ENCODE measurements at places on chromosomes 13 and 19.

DNA sequence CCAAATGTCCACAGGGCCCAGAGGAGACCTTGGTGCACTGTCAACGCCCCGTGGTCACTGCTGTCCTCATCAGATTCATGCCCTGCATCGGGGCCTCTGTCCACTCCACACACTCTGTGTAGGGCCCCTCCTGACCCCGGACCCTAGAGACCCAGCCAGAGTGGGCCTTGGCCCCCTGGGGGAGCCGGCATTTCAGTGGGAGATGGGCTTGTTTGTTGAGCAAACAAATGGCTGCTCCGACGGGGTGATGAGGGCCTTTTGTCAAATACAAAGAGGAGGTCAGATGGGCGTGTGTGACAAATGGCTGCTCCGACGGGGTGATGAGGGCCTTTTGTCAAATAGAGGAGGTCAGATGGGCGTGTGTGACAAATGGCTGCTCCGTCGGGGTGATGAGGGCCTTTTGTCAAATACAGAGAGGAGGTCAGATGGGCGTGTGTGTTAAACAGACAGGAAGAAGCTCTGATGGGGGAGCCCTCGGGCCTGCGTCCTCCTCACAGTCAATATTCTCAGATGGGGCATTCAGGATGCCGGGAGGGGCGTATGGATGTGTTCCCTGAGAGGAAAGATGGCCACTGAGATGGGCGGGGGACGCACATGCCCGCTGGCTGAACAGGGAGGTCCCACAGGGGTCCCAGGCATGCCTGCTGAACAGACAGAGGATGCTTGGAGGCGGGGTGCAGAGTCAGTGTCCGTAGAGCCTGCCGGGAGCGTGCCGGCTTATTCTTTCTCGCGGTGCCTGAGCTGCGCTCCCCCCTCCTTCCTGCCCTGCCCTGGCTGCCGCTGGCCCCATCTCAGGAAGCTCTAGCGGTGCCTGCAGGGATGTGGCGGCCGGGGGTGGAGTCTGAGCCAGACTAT, 36.3 kb downstream of the SMIM24 start:
- no peak for DNase-seq

DNA sequence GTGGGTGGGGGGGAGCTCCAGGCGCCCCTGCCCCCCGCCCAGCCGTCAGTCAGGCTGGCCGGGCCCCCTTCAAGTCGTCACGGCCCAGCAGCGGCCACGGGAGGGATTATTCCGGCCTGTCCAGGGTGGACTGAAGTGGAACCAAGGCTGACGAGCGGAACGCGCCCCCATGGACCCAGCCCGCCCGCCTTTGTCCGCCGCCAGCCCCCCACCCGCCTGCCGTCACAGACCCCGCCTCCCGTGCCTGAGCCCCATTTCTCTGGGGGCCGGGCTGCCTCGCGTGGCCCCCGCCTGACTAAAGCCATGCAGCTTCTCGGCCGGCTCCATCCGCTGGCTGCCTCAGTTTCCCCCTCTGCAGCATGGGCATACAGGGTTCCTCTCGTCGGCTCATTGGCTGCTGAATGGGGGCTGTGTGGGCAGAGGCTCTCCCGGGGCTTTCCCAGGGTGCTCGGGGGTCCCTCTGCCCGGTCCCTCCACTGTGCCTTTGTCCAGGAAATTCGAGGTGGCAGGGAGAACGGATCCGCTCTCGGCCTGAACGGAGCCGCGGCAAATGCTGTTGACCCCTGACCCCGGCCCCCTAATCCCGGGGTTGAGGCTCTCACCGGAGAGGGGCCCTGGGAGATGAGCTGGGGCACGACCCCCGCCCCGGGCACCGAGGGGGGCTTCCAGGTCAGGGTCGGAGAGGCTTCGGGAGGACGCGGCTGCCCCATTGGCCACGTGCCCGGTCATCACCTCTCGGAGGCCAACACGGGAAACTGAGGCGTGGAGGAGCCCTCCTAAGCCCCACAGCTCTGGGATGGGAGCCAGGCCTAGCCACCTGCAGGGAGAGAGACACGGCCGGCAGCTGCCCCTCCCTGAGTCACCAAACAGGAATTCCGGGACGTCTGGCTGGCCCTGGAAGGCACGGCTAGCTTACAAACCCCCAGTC, 27.4 kb downstream of the EFNA2 start:
- DNase-seq = peak; percentile 26

DNA sequence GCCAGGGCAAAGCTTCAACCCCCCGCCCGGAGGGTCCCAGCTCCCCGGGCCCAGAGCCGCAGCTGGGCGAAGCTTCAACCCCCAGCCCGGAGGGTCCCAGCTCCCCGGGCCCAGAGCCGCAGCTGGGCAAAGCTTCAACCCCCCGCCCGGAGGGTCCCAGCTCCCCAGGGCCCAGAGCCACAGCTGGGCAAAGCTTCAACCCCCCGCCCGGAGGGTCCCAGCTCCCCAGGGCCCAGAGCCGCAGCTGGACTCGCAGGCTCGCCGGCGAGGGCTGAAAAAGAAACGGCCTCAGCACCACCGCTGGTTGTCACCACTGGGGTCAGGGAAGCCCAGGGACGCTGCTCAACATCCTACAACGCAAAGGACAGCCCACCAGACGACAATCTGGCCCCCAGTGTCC, 5.2 kb downstream of the REXO1 start:
- DNase-seq = no peak

DNA sequence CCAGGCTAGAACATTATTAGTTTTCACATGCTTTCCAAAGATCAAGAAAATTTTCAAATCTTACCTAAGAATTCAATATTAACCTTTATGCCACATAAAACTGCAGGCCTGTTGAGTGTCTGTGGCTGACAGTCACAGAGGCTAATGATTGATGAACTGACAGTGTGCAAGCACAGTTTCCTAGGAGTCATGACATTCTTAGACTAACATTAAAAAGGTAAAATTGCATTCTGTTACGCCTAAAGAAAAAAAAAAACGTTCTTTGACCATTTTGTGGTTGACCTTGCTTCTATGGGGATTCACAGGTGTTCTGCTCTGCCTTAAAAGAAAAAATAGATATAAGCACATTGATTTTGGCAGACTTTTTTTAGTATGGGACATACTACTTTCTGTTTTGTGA, 1776.2 kb downstream of the PCDH9 start:
- no peak for DNase-seq

DNA sequence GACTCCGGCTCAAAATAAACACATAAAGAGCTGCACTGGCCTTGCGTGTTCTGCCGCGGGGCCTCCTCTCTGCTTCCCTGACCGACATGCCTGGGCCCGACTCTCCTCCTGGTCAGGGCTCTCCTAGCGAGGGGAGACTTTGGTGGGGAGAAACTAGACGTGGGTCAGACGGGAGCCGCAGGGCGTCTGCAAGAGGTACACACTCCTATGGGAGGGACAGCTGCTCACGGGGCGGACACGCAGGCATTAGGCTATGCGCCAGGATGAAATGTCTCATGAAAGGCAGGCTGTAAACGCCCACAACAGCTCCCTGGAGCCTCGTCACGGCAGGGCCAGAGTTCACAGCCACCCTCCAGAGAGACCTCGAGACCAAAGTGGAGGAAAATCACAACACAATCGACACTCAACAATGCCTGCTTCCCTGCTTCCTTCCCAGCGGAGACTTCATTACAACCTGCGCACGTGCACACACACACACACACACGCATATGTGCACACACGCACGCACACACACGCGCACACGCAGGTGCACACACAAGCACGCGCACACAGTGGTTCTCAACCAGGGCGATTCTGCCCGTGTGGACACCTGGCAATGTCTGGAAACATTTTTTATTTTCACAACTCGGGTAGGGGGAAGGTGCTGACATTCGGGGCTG, 5.8 kb downstream of the SLC39A3 start:
- DNase-seq = no peak

DNA sequence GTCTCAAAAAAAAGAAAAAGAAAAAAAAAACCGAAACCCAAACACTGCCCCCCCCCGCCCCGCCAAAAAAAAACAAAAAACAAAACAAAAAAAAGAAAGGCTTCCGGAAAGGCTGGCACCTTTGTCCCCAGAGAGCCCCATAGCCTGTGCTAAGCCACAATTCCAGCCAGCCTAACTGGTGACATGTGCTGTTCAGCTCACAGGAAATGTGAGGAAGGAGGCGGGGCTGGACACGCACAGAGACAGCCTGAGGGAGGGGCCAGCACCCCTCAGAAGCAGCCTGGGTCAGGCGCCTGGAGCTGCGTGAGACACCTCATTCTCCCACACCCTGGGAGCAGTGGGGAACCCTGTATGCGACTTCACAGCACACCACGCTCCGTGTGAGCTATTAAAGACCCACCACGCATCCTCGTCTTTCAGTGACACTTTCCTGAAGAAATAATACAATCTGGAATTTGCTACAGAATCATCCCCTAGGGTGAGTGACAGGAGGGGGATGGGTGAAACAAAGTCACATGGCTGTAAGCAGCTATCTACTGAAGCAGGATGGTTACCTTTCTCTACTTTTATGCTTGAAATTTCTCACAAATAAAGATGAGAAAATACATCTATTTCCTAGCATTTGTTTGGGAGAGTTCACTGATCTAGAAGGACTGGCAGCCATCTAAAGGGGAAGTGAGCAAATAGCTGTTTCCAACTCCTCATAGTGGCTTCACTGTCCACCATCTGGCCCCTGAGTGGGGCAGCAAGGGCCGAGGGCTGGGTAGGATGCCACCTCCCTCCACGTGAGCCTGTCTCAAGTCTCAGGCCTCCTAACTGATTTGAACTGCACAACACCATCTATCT, 12.3 kb upstream of the SLC35E1 start:
- no peak for DNase-seq

GRCh38 chr13:28548872-28549271, 53.9 kb upstream of the FLT1 start:
- no peak for DNase-seq

GRCh38 chr19:5554828-5555227, 12.9 kb downstream of the TINCR start:
- DNase-seq = no peak

DNA sequence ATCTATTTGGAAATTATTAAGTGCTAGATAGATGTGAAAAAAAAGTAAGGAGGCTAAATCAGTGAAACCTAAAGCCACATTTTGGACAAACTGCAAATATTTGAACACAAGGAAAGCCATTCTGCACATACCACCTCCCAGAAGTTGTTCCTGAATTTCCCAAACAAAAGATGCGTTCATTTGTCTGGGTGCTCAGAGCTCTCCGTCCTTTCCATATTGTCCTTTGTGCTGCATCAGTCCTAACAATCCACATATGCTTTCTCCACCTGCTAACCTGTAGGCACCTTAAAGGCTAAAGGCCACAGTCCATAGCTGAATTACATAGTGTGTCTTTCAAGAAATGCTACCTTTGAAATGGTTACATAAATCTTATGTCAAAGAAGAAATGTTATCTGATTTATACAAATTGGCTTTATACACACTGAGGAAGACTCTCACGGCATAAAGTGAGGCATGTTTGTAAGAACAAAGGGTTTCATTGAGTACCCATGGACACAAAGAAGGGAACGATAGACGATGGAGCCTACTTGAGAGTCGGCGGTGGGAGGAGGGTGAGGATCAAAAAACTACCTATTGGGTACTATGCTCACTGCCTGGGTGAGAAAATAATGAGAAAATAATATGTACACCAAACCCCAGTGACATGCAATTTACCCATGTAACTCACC, 182.0 kb downstream of the RGCC start:
- DNase-seq = no peak

GRCh38 chr13:64819081-64819480, 2411.1 kb downstream of the PCDH9 start:
- no peak for DNase-seq

- no peak for DNase-seq
Observed at GRCh38 chr19:18017275-18018083, 9.5 kb downstream of the ARRDC2 start.

- no peak for DNase-seq
Observed at GRCh38 chr19:11530432-11530831, 1.5 kb upstream of the ECSIT start.

- DNase-seq = no peak
Observed at GRCh38 chr19:16945364-16945714, 56.5 kb downstream of the F2RL3 start.

DNA sequence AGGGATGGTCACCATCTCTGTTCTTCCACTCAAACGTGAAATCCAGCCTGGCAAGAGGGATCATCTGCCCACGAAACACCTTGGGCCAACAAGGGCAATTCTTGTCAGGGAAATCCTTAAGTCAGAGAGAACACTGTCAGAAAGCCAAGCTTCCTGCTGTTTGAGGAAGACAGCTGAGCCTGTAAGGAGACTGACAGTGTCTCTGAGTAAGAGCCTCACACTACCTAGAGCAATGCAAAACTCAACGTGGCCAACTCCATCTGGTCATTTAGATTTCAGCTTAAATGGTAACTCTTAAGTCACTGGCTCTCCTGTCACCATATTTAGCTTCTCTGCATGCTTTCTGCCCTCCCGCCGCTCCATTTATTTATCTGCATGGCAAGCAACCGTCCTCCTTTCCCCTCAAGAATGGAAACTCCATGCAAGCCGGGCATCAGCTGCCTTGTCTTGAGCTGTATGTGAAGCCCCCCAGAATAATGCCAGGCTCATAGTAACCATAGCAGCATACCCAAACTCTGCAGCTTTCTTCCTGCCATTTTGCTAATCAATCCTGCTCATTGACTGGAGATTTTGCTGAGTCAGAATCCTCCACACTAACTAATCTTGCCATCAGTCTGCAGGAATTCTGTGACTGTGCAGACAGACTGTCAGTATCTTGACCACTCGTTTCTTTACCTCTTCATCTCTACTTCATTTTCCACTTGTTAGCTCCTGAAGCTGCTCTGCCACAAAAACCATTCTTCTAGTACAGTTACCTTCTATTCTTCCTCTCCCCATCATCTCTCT, 159.8 kb downstream of the IRS2 start:
- DNase-seq = no peak
